ENCODE measurements at places on chromosomes 4 and X. TPM values are rescaled to one million over a fixed set of nuclear protein-coding genes. Genes with fewer than 3 reads are reported as not detected.

- H3K36me3 ChIP-seq = no peaks in the 10 kb centered on the region
- H3K4me1 ChIP-seq = no peaks in the 10 kb centered on the region
- H3K4me3 ChIP-seq = no peak overlapping the region
- H3K27me3 ChIP-seq = peaks cover 14% of the 10 kb centered on the region
- H3K27ac ChIP-seq = no peak overlapping the region
Observed at GRCh38 chrX:69137371-69138117, 27.7 kb downstream of the PJA1 start.

DNA sequence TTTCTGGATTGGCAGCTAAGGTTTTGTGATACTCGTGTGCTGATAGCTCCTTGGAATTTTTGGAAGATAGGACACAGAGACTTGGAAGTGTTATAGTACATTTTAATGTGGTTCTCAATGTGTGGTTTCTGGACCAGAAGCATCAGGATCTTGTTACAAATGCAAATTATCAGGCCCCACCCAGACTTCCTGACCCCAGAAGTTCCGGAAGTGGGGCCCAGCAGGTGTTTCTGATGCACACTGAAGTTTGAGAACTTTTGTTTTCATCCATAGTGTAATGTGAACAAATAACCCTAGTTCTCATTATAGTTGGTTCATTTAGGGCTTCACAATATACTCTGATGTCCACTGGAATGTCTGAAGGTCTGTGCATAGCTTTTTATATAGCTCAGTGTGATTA, 49.6 kb downstream of the LAMP2 start:
- DNase-seq = peak; percentile 57
- no peaks in the 10 kb centered on the region for H3K27me3 ChIP-seq
- H3K4me3 ChIP-seq = no peak overlapping the region
- peaks cover 4% of the 10 kb centered on the region for H3K4me1 ChIP-seq
- H3K27ac ChIP-seq = no peak overlapping the region

CENPVL3 gene
- total RNA-seq = not detected

IL2RG gene
- 337 TPM for total RNA-seq

PWWP3B gene
- not detected for total RNA-seq

DLG3 gene
- 41.1 TPM for total RNA-seq

SSX4 gene
- total RNA-seq = not detected

Data from activated CD4-positive, alpha-beta T cell treated with anti-CD3 and anti-CD28 coated beads, Interleukin-2, amount 10 ng/mL, durations not matched to agents 24 days and 14 days (primary cell).